Left hindlimb (tissue), 1 donor: ENCODE measurements at places on chromosomes 7 and 10.

DNA sequence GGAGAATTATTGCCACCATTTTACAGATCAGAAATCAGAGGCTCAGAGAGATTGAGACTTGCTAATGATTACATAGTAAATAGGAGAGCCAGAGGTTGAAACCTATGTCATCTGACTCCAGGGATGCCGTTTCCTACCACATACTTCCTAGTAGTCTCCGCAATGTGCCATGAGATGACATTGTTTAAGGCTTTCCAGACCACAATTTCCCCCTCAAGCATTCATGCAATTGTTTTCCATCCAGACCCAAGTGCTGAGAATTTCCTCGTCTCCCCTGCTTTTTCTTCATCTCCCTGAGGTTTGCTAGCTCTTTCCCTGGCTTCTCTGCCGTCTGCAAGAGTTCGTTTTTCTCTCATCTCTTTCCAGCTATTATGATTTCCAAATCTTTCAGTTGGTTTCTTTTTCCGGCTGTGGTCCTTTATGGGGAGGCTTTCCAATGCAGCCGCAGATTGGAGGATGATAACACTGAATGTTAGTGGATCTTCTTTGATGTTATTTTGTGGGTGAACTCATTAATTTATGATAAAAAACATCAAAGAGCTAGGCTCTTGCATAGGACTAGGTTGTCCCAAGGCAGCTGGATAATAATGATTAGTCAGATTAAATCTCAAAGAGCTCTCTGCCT lies 6.9 kb upstream of the GOLGA7B start:
- DNase-seq, result no peak

DNA sequence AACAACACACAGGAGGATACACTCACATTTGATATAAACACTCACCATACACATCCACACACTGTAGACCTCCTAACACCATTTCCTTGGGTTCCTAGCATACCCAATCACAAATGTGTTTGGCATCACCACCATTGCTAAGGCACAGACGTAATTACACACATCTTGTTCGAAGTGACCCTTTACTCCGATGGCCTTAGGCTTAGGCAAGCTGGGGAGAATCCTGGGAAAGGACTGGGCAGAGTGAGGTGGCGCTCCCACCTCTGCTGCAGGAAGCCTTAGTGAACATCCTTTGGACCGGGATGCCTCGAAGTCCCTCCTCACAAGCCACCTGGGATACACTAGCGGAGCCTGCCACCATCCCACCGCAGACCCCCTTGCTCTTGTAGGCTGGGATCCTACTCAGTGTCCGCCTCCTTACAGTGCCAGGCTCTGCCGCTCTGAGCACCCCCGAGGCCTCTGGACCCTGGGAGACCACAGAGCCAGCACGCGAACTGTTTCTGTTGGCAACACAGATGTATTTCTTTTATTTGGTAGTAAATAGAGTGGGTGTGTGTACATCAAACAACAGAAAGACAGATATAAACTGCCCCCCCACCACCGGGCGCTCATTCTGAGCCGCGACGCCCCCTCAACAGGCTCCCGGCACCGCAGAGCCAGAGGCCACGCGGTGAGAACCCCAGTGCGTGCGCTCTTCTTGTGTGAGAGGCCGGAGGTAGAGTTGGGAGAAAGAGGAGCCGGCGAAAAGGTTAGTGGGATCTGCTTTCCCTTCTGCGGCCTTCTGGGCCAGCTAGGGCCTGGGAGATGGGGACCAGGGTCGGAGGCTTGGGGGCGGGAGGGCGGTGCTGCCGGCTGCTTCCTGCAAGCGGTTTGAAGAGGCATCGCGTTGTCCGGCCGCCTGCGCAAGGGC lies 5.9 kb upstream of the HMX2 start:
- DNase-seq, result no peak

GRCh38 chr10:103839872-103840739 lies 15.3 kb downstream of the SH3PXD2A start:
- DNase-seq, result no peak

GRCh38 chr7:29042824-29043231 lies 84.7 kb upstream of the TRIL start:
- peak; percentile 39 for DNase-seq

GRCh38 chr10:45495438-45496152 lies 121.6 kb downstream of the ALOX5 start:
- DNase-seq, result no peak

DNA sequence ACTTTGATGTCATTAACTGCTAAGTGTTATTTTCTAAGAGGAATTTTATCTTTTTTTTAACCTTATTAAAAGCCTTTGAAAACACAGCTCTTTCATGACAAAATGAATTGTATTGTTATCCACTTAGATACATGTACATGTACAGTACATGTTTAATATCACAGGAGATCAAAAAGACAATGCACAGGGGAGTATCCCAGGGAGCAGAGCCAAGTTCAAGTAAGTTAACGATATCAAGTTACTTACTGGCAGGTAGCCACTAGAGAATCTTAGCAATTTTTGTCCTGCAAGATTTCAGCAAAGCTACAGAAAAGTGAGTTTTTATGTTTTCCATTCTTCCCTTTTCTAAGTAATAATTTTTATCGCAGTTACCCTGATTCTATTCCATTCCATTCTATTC lies 33.9 kb upstream of the ARL4A start:
- DNase-seq, result no peak

DNA sequence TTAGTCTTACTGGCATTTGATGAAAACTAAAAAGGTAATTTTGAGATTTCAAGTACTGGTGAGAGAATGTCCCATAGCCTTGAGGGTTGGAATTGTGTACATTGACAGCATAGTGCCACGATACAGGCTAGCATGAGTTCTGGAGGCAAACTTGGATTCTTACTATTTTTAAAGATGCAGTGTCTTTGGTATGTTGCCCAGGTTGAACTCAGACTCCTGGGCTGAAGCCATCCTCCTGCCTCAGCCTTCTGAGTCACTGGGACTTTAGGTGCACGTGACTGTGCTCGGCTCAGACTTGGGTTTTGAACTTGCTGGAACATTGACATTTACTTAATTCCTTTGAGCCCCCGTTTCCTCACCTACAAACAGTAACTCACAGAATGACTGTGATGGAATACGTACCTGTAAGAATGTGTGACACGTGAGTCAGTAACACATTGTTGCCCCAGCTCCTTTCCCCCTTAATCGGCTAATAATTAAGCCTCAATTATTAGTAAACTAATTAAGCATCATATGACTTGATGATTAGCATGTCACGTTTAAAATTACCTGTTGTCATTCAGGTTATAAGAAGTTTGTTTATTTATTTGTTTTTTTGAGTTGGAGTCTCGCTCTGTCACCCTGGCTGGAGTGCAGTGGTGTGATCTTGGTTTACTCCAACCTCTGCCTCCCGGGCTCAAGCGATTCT lies 10.6 kb downstream of the DNAJB6 start:
- DNase-seq, result no peak

DNA sequence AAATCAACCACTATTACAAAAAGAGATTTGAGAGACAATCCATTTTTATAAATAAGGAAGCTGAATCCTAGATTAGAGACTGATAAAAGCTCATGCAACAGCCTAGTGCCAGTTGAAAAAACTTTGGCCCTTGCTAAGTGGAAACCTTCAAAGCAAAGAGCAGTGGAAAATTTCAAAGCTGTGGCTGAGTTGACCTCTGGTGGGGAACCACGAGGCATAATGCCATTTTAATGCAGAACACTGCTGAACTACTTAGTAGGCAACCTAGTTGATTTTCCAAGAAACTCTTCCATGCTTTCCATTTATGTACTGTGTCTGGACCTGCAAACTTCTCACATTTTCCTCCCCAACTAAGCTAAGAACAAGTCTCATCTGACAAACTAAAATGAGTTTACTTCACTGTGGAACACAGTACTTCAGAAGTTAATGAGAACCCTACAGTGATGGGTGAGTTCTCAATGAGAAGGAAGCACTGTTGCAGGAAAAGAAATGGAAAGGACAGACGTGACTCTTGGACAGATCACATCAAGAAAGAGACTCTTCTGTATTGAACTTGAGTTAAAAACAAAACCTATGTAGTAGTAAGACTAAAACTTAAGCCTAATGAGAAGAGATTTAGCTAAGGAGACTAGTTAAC lies 19.5 kb downstream of the FZD9 start:
- DNase-seq, result no peak

DNA sequence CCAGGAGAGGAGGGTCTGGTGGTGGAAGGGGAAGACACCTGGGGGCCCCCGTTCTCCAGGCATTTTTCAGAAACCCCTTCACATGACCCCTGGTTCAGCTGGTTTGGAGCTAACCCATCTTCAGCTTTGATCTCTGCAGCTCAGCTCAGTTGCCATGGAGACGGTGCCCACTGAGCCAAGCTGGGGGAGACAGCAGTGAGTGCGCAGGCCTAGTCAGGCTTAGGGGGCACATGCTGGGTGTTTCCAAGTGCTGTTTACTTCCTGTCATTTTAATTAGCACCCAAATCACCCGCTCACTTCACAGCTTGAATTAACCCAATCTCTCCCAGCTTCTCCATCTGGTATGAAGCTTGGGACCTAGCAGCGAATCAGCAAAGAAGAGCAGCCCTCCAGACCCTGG lies 9.0 kb downstream of the SPOCK2 start:
- no peak for DNase-seq

- peak; percentile 86 for DNase-seq
Measured at GRCh38 chr10:35822316-35822715, 180.2 kb upstream of the FZD8 start.

DNA sequence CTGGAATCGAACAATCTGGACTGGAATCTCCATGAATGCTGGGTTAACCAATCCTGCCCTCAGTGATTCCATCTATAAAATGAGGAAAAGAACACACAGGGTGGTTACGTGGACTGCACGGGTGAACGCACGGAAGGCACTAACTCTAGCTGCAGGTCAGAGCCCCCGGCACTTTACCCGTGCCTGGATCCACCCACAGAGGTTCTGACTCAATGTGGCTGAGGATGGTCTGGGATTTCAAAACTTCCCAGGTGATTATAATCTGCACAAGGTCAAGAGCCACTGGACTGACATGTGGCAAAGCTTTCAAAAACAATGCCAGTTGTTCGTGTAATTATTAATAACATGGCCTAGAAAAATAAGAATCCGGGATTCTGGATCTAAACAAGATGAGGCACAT lies 29.2 kb downstream of the KIAA1549 start:
- no peak for DNase-seq
